HS-27A (cell line): ENCODE measurements at places on chromosomes 3 and 15.
A peak's percentile ranks its signal among the peaks of the same experiment; 100 is the strongest.

DNA sequence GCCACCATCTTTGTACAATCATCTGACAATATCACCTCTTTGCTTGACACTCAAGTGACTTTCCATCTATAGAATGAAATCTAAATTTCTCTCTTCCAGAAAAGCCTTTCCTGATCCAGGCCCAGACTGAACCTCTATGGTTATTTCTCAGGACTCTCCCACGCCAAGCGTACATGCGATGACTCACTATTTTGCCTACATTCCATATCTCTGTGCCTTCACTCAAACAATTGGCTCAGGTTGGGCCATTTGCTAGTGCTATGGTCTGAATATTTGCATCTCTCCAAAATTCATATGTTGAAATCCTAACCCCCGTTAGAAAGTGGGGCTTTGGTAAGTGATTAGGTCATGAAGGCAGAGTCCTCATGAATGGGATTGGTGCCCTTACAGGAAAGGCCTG, 43.9 kb downstream of the ST3GAL6 start:
- DNase-seq, result no peak

DNA sequence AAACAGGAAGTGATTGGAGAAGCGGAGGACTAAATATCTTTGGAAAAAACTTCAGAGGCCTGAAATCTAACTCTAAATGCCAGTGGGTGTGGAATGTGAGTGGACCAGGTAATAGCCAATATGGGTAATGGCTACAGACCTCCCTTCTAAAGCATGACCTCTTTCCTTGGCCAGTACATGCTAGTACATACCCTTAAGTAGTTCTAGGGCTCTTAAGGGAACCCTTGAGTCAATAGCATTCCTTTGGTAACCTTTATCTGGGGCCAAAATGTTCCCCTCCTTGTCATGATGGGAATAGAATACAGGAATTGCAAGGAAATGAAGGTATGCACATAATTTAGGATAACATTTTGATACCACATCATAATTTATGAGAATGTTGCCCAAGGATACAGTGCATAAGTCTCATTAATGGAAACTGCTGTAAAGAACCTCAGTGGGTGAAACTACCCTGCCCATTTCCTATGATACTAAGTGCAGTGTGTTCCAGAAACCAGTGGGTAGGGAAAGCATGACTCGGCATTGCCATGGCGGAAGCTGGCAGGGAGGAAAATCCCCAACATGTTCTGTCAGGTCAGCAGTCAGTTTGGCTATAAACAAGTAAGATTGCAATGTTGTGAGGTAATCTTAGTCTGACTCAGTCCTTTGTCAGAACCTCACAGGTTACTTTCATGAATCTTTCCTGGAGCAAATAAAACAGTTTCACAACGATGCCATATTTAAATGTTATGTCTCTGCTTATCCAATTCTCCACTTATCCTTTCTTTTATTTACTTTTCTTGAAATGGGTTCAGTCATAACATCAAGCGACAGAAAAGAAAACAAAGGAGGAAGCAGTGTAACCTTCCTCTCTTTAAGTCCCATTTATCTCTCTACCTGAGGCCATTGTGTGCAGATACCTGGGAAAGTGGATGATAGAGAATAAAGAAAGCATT, 23.5 kb upstream of the RAP2B start:
- peak; percentile 72 for DNase-seq

GRCh38 chr3:153111016-153111415, 51.0 kb upstream of the RAP2B start:
- DNase-seq, result no peak

- DNase-seq, result no peak
Measured at GRCh38 chr3:63595221-63595620, 57.3 kb upstream of the SNTN start.

DNA sequence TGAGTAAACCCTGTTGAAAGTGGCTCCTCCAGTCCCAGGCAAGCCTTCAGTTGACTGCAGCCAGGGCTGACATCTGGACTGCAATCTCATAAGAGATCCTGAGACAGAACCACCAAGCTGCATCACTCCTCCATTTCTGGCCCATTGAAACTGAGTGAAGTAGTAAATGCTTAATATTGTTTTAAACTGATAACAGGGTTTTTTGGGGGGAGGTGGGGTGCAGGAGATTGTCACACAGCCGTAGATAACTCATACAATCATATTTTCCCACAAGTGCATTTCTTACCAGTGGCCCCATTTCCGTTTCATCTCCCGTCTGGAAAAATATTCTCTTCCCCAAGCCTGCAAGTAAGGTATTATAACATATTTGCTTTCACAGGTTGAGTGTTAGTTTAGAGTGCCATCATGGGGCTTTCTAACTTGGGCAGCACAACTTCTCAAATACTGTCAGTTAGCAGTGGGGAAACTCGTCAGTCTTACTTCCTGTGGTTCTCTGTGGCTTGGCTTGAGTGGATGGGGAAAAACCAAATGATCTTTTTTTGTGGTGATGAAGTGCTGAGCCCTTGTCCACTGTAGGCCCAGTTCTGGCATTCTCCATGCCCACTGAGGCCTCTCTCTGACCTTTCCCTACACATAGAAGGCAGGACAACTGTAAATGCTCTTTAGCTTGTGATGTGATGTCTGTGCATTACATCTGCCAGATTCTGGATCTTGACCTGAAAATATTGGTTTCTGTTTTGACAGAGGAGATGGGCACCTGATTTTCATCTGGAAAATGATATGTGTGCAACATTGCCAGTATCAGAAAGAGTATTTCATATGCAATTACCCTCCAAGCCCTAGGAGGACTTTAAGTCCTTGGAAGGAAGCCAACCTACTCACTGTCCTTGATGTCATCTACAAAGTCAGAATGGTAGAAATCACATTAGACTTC, 90.1 kb upstream of the BHLHE40 start:
- no peak for DNase-seq

- DNase-seq, result no peak
Measured at GRCh38 chr3:25785826-25786225, 2.6 kb upstream of the NGLY1 start.

- peak; percentile 78 for DNase-seq
Measured at GRCh38 chr15:48385031-48385830, 54.0 kb downstream of the DUT start.
